ENCODE measurements at places on chromosomes 12 and 14. TPM values are rescaled to one million over a fixed set of nuclear protein-coding genes. Genes with fewer than 3 reads are reported as not detected.
A peak's percentile ranks its signal among the peaks of the same experiment; 100 is the strongest.

The CCNB1IP1 gene
- total RNA-seq: 49.7 TPM

The SERPINA1 gene
- total RNA-seq: not detected

The CMA1 gene
- not detected for total RNA-seq

The LBHD2 gene
- not detected for total RNA-seq

DNA sequence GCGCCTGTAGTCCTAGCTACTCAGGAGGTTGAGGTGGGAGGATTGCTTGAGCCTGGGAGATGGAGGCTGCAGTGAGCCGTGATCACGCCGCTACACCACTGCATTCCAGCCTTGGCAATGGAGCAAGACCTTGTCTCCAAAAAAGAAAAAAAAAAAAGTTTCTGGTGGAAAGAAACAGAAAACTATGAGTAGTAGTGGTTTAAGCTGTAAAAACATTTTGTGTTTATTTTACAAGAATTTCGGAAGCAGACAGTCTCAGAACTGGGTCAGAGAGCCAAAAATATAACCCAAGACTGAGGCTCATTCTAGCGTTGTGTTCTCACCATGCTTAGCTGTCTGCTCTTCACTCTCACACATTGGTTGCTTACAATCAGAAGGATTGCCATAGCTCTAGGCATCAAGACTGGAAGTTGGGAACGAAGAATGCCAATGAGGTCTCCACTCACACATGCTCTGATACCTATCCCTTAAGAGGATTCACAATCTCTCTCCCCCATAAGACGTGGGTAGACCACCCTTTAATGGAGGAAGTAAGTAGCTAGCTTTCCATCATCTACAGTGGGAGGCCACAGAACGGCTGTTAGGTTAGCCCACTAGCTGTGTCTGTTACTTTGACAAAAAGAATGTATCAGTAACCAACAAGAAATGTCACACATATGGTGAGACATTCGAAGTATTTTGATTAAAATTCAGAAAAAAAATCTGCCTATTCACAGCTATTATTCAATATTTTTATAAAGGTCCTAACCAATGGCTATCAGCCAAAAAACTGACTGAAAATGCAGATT lies 117.6 kb upstream of the RASSF8 start:
- peak; percentile 29 for DNase-seq

DNA sequence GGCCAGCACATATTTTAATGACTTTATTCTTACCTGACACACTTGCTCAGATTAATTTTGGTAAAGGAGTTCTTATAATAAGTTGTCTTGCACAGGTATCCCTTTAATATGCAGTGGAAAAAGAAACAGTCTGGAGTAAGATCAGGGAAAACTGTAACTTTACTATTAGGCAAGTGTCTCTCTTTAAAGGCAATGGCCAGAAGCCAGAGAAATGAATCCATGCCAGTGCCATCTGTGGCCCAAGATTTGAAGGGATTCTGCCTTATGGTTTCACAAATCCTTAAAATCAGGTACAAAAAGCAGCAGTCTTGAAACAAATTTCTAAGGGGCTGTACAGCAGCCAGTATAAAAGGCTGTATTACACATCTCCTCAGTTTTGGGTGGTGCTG lies 22.4 kb downstream of the NFYB start:
- DNase-seq: no peak

DNA sequence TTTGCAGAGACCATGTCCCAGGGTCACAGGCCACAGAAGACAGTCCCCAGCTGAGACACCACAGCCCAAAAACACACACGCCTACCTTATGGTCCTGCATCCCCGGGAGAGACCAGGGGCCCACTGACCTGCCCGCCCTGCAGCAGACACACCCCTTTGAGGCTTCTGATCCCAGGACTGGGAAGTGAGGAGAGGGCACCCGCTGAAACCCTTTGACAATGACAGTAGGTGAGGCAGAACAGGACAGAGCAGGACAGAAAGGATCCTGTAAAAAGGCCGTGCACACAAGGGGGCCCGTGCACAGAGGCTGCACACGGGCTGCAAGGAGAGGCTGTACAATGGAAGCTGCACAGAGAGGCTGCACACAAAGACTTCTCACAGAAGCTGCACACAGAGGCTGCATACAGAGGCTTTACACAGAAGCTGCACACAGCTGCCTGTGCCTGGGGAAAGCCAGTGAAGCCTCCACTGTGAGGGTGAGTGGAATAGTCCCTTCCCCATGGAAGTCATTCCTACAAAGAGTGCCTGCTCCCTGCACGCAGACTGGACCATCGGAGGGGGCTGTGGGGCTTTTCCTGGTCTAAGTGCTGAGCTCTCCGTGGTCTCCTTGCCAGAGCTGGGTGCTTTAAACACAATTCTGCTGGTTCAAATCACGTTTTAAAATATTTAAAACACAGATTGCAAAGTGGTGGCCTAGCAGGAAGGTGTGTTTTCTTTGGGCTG lies 16.6 kb upstream of the SFSWAP start:
- DNase-seq: no peak

Measured in fibroblast of villous mesenchyme (primary cell).